Anterior cingulate cortex (tissue), 58 donors: ENCODE measurements at places on chromosomes 3 and 15.

- DNase-seq, result no peak
Observed at GRCh38 chr3:45657853-45658252, 31.3 kb upstream of the SACM1L start.

- peak; percentile 56 for DNase-seq
Observed at GRCh38 chr15:89017370-89018066, 70.7 kb upstream of the ABHD2 start.

- no peak for DNase-seq
Observed at GRCh38 chr3:13827699-13828098, 52.2 kb downstream of the WNT7A start.

GRCh38 chr3:38738630-38739395 is 77.2 kb downstream of the SCN10A start:
- DNase-seq, result no peak

DNA sequence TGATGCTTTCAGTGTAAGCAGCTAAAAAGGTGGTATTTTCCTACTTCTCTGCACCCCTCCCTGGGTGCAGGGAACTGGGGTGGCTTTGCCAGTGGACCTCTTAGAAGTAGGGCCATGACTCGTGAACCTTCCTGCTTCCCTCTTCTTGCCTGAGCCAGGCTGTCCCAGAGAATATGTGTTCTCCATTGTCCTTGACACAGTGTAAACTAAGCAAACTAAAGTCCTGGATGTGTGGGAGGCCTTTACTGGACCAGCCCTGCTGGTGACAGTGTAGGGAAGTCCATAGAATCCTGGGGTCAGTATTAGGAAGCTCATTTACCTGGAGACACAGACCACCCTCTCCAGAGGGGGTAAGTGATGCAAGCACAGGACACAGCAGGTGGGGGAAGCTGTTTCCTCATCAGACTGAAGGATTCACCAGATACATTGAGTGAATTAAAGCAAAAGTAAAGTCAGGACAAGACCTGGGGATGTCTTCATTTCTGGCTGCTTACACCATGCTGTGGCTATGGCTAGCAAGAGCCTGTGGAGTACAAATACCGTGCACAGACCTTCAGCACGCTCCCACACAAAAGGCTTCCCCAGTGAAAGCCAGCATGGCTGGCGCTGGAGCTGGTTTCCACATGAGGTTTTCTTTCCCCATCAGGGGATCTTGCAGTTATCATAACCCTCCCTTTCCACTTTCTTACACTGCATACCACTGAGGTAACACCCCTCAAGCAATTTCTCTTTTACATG is 64.8 kb upstream of the LPP start:
- DNase-seq, result no peak
